ENCODE measurements at places on chromosomes 7 and 10.

- no peak for DNase-seq
These were observed 80.8 kb upstream of the RHOBTB1 start for GRCh38 chr10:61024856-61025201.

DNA sequence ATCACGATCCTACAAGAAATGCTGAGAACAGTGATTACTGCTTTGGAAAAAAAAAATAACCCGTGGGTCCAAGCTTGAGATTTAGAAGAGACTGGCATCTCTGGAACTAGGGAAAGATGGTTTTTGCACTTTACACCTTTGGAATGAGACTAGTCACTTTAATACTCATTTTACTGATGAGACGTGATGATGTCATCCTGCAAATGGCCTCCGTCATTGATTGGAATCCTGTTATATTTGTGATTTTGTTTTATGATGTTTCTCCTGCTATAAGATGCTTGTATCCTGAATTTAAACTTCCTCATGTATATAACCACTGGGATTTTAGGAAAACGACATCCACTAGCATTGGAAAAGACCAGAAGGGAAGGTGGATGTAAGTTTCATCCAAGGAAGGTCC lies 361.3 kb upstream of the AOAH start:
- no peak for DNase-seq

DNA sequence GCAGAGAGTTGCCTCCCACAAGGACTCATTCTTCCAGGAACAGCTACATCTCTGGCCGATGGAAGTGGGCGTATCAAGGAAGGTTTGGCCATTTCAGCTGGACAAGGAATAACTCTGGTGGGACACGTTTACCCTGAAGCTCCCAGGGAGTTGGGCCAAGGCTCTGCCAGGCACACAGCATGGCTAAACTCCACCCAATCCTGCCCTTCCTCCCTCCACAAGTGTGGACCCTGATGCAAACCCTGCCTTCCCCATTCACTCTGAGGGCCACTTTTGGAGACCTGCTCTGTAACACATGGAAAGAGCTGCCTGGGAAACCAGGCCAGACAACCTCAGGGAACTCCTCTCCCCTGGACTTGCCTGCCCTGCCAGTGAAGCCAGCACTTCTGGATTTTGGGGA lies 407.8 kb upstream of the FOXK1 start:
- DNase-seq: no peak

GRCh38 chr7:105578496-105578895 lies 2.8 kb downstream of the EFCAB10 start:
- no peak for DNase-seq

- no peak for DNase-seq
These were observed 2.1 kb downstream of the TRDMT1 start for GRCh38 chr10:17199351-17199804.

DNA sequence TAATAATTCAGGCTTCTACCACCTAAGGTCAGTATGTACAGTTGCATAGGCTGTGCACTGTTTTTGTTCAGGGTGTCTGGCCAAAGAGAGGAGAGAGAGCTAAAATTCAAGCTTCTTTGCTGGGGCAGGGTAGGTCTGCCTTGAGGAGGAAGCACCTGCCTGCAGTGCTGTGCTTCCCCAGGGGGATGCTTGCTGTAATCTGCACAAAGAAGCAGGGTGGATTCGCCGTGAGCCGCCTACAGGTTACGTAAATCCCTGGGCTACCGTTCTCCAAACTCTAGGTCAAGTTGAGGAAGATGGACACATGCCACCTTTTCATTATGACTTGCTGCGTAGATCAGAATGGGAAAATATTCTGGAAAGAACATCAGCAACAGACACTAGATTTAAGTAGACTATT lies 543.3 kb downstream of the TNS3 start:
- no peak for DNase-seq

GRCh38 chr10:84540617-84541288 lies 212.4 kb downstream of the CCSER2 start:
- DNase-seq: no peak

DNA sequence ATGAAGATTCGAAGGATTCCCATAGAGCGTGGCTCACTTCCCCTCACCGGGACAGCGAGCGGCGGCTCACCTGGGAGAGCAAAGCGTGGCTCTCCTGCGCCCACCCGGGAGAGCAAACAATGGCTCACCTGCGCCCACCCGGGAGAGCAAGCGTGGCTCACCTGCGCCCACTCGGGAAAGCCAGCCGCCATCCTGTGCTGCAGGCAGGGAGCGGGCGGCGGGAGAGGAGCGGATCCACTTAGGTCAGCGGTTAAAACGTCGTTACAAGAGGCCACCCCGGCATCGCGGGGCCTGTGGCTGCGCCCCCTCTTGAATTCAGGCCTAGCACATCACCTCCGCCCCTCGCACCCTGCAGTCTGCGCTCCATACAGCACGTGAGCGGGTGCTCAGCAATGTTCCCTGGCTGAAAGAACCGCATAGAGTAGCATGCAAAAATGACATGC lies 461 bp upstream of the FIGNL1 start:
- DNase-seq: no peak

DNA sequence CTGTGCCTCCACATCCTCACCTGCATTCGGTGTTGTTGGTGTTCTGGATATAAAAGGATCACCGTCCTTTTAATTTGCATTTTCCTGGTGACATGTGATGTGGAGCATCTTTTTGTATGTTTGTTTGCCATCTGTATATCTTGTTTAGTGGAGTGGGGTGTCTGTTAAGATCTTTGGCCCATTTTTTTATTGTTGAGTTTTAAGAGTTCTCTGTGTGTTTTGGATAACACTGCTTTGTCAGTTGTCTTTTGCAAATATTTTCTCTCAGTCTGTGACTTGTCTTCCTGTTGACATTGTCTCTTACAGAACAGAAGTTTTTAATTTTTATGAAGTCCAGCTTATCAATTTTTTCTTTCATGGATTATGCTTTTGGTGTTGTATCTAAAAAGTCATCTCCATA lies 38.5 kb downstream of the DYNC2I1 start:
- DNase-seq: no peak

DNA sequence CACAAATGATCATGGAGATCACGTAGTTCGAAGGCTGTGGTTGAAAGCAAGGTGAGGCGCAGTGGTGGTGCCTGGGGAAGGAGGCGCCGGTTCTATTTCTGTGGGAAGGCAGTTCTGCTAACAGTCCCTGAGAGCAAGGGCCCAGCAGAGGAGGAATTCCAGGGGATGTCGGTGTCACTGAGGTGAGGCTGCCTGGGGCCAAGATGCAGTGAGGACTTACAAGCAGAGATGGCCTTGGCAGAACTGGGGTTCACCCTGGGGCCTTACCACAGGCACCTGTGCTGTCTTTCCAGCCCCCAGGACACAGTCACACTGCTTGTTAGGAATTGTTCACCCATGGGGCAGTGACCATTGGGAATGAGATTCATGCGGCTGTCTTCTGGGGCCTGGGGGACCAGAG lies 26.7 kb downstream of the GBX1 start:
- DNase-seq: peak; percentile 67
